ENCODE measurements at places on chromosomes 13 and 19.

DNA sequence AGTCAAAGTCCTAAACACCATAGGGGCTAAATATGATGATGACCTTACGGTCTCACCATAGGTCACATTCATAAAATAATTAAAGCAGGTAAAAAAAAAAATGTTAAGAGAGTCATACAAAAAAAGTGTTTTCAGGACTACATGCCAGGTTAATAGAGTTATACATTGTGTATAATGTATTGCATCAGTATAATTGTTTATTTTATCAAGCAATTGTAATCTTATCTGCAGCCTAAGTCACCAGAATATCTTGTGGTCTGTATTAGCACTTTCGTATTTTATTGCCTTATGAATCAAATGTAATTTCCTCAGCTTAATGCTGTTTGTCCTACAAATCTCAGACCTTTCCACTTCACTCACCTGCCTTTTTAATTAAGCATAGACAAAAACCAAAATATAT, 972.9 kb upstream of the PCDH20 start:
- DNase-seq, result no peak

- DNase-seq, result no peak
Measured at GRCh38 chr13:29578300-29579085, 17.0 kb downstream of the SLC7A1 start.

- DNase-seq, result no peak
Measured at GRCh38 chr13:76439546-76439945, 446.7 kb downstream of the KCTD12 start.

GRCh38 chr13:90352763-90353162, 994.7 kb upstream of the MIR17HG start:
- no peak for DNase-seq

DNA sequence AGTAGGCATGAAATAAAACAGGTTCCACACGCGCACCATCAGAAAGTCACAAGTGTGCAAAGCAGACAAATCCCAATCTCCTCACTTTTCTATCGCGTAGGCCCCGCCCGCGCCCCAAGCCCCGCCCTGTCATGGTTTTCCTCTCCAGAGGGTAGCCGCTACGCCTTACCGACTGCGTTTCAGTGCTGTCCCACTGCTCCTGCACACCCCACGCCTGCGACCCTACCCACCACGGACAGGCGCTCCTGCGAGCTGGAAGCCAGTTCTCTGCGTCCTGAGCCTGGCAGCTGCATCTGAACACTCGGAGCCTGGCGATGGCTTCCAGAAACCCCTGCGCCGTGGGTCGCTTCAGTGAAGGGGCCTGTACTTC, 379 bp upstream of the ZNF470 start:
- DNase-seq, result peak; percentile 53

- no peak for DNase-seq
Measured at GRCh38 chr13:42022796-42023493, 25.5 kb upstream of the DGKH start.

- DNase-seq, result no peak
Measured at GRCh38 chr13:50291611-50292010, 276.4 kb downstream of the KCNRG start.

- DNase-seq, result no peak
Measured at GRCh38 chr19:31459430-31459829, 110.2 kb upstream of the TSHZ3 start.

GRCh38 chr19:52473655-52474350, 20.4 kb downstream of the ZNF578 start:
- no peak for DNase-seq

GRCh38 chr13:112457081-112457480, 80.9 kb downstream of the SPACA7 start:
- DNase-seq, result no peak

- DNase-seq, result no peak
Measured at GRCh38 chr19:34044021-34044420, 128.3 kb upstream of the LSM14A start.

GRCh38 chr19:54430306-54431254, 15.3 kb downstream of the TTYH1 start:
- DNase-seq, result peak; percentile 46

- DNase-seq, result no peak
Measured at GRCh38 chr19:1220976-1221903, 15.7 kb downstream of the STK11 start.
